ENCODE measurements at places on chromosomes 2 and 18. TPM values are rescaled to one million over a fixed set of nuclear protein-coding genes. Genes with fewer than 3 reads are reported as not detected.

IL36G gene
- total RNA-seq, result not detected

RNF144A gene
- 22.5 TPM for total RNA-seq

DNA sequence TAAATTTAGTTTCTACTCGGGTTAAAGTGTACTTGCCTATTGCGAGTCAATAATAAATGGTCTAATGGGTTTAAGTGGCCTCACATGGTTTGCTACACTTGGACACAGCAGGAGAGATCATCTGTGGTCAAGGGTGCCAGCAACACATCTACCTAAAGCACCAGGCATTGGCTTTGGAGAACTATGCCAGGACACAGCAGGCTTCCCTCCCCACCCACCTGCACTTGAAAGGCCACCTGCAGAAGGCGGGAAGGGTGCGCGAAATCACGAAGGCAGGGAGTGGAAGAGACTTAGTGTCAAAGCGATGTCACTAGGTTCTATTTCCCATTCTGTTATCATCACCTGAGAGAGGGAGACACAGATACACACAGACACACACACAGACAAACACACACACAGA is 44.5 kb downstream of the MYT1L start:
- DNase-seq, result no peak

DNA sequence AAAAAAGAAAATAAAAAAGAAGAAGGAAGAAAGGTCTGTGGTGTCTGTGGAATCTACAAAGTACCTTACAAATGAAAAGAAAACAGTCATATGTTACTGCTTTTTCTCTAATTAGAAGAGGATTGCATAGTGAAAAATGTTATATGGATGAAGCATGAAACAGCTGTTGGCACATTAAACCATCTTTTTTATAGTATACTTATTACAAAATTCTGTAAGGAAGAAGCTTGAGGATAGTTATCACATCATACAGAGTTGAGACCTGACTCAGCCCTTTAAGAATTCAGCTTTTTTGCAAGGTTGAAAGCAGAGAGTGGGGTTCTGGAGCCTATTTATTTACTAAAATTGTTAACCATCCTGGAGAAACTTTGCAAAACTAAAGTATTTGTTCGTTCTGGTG is 222.7 kb downstream of the PHLPP1 start:
- DNase-seq, result no peak

DNA sequence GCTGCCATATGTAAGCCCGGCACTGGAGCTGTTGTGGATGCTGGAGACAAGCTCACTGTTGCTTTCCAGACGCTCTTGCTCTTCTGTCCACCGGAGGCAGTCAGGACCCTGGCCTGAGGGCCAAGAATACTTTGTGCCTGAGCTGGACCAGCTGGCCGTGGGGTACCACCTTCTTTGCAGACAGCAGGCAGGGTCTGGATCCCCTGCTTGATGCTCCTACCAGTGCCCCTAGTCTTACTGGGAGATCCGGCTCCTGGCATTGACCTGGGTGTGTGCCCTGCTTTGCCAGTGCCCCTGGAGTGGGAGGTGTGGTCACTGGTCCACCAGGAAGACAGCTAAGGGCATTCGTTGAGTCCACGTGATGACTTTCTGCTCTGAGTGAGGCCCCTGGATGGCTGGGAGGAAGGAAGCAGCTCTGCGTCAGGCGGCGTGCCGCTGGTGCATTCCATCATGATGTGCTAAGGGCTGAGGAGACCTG is 59.3 kb downstream of the LRRFIP1 start:
- DNase-seq, result no peak

DNA sequence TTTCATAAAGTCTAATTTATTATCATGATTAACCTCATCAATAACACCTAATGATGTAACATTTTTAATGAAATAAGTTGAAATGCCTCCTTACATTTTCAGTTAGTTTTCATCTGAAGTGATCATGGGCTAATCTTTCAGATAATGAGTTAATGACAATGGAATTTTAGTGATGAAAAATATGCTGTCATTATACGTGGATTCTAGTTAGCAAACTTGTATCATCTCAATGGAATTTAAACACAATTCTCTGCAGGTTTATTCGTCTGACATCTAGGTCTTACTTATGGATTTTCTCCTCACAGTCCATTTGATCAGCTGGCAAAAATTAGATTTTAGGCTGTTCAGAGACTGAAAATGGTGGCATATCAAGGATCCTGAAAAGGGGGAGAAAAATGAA is 885.0 kb downstream of the SLC4A3 start:
- DNase-seq, result no peak

GRCh38 chr2:240974771-240975572 is 23.4 kb upstream of the SNED1 start:
- no peak for DNase-seq

DNA sequence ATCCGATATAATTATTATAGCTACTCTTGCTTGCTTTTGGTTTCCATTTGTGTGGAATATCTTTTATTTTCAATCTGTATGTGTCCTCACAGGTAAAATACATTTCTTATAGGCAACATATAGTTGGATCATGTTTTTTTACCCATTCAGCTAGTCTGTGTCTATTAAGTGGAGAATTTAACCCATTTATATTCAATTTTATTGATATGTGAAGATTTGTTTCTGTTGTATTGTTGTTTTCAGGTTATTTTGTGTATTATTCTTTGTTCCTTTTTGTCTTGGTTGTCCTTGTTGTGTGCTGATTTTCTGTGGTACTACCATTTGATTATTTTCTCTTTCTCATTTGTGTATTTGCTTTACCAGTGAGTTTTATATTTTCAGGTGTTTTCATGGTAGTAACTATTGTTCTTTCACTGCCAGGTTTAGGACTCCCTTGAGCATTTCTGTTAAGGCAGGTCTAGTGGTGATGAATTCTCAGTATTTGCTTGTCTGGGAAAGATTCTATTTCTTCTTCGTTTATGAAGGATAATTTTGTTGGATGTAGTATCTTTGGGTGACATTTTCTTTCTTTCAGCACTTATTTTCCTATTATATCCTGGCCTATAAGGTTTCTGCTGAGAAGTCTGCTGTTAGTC is 95.4 kb downstream of the ANKRD12 start:
- no peak for DNase-seq

DNA sequence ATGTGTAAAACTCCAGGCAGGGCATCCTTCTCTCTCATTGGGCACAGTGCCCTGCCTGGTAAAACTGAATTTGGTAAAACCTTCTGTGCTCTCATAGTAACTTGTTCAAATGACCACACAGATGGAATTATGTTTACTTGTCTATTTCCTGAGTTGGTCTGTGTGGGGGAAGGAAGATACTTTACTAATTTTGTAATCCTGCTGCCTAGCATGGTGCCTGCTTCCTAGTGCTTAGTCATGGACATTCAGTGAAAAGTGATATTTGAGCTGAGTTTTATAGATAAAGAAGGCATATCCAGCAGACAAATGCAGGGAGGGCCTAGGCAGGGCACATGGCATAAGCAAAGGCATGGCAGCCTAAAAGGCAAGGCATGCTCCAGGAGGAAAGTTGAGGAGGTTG is 199.4 kb downstream of the FSHR start:
- no peak for DNase-seq

Measured in uterus (tissue), 4 donors.